Type B pancreatic cell (in vitro differentiated cells): ENCODE measurements at places on chromosomes 3 and 15.

- no peak overlapping the region for H3K4me3 ChIP-seq
- peak overlapping the region; percentile 77 for H3K27ac ChIP-seq
- no peaks in the 10 kb centered on the region for H3K4me1 ChIP-seq
- no peaks in the 10 kb centered on the region for H3K27me3 ChIP-seq
- no peaks in the 10 kb centered on the region for H3K36me3 ChIP-seq
Observed at GRCh38 chr3:122356402-122356801, 26.6 kb downstream of the MIX23 start.

DNA sequence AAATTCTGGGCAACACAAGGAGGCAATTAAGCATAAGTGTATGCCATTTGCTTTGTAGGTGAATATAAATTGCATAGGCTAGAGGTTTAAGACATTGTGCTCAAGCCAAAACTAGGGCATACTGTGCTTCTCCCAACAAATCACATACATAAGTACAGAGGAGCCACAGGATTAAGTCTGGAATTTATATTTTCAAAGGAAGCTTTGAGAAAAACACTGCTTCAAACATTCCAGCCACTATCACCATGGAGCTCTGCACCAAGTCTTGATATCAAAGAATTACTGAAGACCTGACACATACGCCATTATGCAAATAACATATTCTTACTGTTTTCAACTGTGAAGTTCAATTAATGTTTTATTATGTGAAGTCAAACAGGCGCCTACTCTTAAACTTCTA is 119.4 kb upstream of the NPHP3 start:
- DNase-seq, result no peak
- peaks cover 3% of the 10 kb centered on the region for H3K27me3 ChIP-seq
- H3K4me1 ChIP-seq, result no peaks in the 10 kb centered on the region
- H3K4me3 ChIP-seq, result no peak overlapping the region

GRCh38 chr3:28978092-28978491 is 302.8 kb upstream of the RBMS3 start:
- H3K4me3 ChIP-seq, result no peak overlapping the region
- H3K27me3 ChIP-seq, result no peaks in the 10 kb centered on the region
- no peaks in the 10 kb centered on the region for H3K4me1 ChIP-seq
- H3K27ac ChIP-seq, result no peak overlapping the region
- no peak for DNase-seq
- H3K36me3 ChIP-seq, result no peaks in the 10 kb centered on the region

DNA sequence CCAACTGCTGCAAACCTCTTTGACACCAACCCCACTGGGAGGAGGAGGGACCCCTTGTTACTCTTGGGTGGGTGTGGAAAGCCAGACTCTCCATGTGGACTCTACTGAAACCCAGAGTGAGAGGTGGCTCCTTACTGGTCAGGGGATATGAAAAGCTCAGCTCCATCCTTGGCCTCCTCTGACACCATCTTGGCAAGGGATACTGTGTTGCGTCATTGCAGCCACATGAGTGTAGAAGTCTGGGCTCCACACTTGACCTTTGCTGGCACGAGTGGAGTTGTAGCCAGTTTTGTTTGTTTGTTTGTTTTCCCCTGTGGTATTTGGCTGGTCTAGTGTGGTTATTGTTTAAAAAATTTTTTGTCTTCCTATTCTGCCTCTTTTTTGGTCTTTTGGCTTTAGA is 289.1 kb downstream of the GAP43 start:
- no peaks in the 10 kb centered on the region for H3K27me3 ChIP-seq
- no peak overlapping the region for H3K27ac ChIP-seq
- no peak overlapping the region for H3K4me3 ChIP-seq
- H3K4me1 ChIP-seq, result peaks cover 16% of the 10 kb centered on the region
- H3K36me3 ChIP-seq, result no peaks in the 10 kb centered on the region

GRCh38 chr15:87523516-87523915 is 733.0 kb downstream of the NTRK3 start:
- no peak overlapping the region for H3K27ac ChIP-seq
- no peak for DNase-seq
- H3K36me3 ChIP-seq, result no peaks in the 10 kb centered on the region

DNA sequence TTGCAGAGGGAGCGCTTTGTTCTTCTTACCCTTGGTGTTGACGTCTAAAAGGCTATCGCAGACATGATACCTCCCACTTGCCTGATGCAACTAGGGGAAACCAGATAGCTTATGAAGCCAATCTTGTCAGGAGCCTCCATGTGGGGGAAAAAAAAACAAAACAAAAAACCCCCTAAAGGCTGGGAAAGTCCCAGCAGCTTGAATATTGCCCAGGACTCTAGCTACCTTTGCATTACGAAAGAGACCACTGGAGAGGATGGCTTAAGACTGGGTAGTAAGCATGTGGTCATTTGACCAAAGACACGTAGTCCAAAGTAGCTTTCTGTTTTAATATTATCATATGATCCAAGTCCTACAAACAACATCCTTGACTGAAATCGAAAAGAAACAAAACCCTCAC is 120.7 kb upstream of the WNT5A start:
- no peak overlapping the region for H3K27ac ChIP-seq
- H3K27me3 ChIP-seq, result peaks cover 36% of the 10 kb centered on the region
- H3K4me1 ChIP-seq, result peaks cover 24% of the 10 kb centered on the region
- H3K4me3 ChIP-seq, result no peak overlapping the region
- peaks cover 3% of the 10 kb centered on the region for H3K36me3 ChIP-seq
- DNase-seq, result no peak

DNA sequence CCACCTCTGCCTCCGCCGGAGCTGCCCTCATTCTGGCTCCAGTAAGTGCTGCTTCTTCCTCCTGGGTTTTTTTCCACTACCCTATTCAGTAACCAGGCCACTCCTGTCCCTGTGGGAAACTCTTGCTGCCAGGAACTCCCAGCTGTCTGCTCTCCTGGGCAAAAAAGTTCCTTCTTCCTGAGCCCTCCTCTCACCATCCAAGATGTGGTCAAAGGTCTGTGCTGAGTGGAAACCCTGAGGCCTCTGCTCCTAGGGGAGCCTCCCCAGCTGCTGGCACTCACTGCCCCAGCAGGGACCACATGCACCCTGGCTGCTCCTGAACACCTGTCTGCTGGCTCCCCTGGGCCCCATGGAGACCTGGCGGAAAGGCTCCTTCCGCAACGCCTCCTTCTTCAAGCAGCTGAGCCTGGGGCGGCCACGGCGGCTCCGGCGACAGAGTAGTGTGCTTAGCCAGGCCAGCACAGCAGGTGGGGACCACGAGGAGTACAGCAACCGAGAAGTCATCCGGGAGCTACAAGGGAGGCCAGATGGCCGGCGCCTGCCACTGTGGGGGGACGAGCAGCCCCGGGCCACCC is 454 bp downstream of the C15orf62 start:
- no peaks in the 10 kb centered on the region for H3K36me3 ChIP-seq
- H3K4me1 ChIP-seq, result peaks cover 23% of the 10 kb centered on the region
- no peak overlapping the region for H3K4me3 ChIP-seq
- peak overlapping the region; percentile 91 for H3K27ac ChIP-seq
- peaks cover 2% of the 10 kb centered on the region for H3K27me3 ChIP-seq

DNA sequence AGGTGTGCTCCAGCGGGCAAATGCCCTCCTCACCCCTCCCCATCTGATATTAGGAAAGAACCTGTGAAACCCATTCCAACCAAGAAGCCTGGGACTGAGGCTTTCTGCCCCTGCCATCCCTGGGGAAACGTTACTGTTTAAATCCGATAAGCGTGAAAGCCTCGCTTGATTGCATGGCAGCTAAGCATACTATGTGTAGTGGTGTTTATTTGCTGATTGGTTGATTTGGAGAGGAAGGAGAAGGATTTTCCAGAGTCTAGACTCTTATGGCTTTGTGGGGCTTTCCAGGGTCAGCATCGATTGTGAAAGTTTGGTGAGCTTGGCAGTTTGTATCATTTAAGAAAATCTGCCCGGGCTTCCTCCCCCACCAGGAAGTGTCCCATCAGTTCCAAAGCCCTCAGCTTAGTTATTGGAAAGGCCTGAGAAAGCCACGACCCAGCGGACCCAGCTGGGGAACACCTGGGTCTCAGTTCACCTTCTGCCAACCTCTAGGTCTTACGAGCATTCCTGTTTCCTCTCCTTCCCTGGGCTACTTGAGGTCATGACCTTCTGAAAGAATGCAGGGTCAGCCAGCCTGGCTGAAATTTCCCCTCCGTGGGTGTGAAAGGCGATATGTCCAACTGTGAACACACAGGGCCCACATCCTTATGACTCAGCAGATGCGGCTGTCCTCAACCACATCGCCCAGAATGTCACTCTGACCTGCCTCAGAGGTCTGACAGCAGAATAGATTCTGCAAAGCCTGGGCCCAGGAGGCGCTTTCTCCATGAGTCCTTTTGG is 62.8 kb upstream of the HERC1 start:
- no peak overlapping the region for H3K4me3 ChIP-seq
- H3K4me1 ChIP-seq, result peaks cover 20% of the 10 kb centered on the region
- peaks cover 3% of the 10 kb centered on the region for H3K27me3 ChIP-seq
- H3K36me3 ChIP-seq, result no peaks in the 10 kb centered on the region
- H3K27ac ChIP-seq, result peak overlapping the region; percentile 50

- H3K4me3 ChIP-seq, result peak overlapping the region; percentile 63
- peak overlapping the region; percentile 74 for H3K27ac ChIP-seq
- peaks cover 26% of the 10 kb centered on the region for H3K36me3 ChIP-seq
- no peaks in the 10 kb centered on the region for H3K27me3 ChIP-seq
- peaks cover 45% of the 10 kb centered on the region for H3K4me1 ChIP-seq
Observed at GRCh38 chr3:124812291-124813265, 74.6 kb downstream of the ITGB5 start.

DNA sequence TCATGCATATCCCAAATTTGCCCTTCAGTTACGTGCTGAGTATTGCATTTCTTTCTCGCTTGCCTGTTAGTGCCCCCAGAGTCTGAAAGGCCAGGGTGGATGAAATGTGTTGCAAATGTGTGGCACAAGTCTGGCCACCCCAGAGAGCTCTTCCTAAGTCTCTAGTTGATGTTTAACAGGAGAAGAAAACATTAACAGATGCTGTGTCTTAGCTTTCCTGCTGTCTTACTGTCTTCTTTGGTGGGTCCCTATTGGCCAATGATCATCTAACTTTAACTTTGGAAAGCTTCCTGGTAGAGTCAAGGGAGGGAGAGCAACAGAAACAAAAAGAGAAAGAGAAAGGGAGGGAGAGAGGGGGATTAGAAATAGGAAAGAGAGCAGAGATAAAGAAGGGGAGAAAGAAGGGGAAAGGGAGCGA is 76.7 kb upstream of the P3H2 start:
- H3K27me3 ChIP-seq, result no peaks in the 10 kb centered on the region
- H3K27ac ChIP-seq, result no peak overlapping the region
- H3K36me3 ChIP-seq, result no peaks in the 10 kb centered on the region
- DNase-seq, result no peak
- peaks cover 15% of the 10 kb centered on the region for H3K4me1 ChIP-seq
- H3K4me3 ChIP-seq, result no peak overlapping the region

DNA sequence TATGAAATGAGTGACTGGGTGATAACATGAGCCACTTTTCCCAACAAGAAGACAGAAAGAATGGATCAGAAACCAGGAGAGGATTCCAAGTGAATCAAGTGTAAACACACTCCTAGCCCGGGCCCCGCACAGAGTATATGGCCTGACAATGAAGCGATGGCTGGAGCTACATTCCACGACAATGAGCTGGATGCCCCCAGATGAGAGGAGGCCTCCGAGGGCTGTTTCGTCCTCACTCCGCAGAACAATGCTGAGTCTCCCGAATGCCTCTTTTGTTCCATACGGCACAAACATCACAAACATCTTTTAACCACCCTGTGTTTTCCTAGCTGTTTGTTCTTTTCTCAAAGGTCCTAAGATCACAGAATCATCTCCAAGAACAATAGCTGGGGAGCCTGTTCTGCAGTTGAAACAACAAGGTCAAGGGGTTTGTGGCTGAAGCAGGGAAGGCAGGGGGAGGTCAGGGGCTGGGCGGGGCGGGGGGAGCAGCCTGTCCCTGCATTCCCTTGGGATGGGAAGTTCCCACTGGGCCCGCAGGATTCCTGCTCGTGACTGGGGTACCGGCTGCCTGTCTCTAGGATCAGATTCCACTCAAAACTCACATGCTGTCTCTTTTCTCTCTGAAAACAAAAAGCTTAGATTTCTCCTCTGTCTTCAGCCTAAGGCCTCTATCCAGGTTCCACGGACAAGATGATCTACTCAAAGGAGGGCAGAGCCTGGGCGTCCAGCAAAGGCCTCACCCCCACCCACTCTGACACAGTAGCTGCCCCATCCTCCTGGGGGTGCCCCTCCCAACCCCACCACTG is 151.3 kb downstream of the XXYLT1 start:
- no peaks in the 10 kb centered on the region for H3K27me3 ChIP-seq
- no peaks in the 10 kb centered on the region for H3K36me3 ChIP-seq
- peak overlapping the region; percentile 71 for H3K4me3 ChIP-seq
- H3K4me1 ChIP-seq, result peaks cover 41% of the 10 kb centered on the region
- H3K27ac ChIP-seq, result peak overlapping the region; percentile 81

DNA sequence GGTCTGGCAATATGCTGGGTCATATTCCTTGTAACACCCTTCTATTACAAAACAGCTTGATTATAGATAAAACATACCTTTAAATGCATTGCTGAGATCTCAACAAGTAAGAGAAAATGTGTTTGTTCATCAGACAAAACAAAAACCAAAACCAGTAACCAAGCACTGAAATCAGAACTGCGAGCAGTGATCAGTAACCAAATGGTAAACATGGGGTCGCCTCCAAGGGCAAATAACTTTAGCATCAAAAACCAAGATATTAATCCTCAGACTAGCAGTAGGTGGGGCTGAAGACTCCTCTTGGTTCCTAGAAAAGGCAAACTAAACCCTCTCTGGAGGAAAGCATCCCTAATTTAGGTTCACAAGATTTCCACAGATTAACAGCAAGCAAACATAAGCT is 6.6 kb upstream of the HESX1 start:
- no peak overlapping the region for H3K4me3 ChIP-seq
- H3K27me3 ChIP-seq, result no peaks in the 10 kb centered on the region
- no peaks in the 10 kb centered on the region for H3K4me1 ChIP-seq
- H3K27ac ChIP-seq, result no peak overlapping the region
- DNase-seq, result no peak

- H3K27me3 ChIP-seq, result no peaks in the 10 kb centered on the region
- H3K27ac ChIP-seq, result no peak overlapping the region
- H3K4me3 ChIP-seq, result no peak overlapping the region
- DNase-seq, result no peak
- no peaks in the 10 kb centered on the region for H3K36me3 ChIP-seq
Observed at GRCh38 chr3:65583188-65583587, 455.5 kb downstream of the MAGI1 start.

- no peak overlapping the region for H3K4me3 ChIP-seq
- H3K27me3 ChIP-seq, result no peaks in the 10 kb centered on the region
- no peaks in the 10 kb centered on the region for H3K36me3 ChIP-seq
- no peak for DNase-seq
- H3K27ac ChIP-seq, result no peak overlapping the region
Observed at GRCh38 chr3:117483839-117484238, 774.3 kb downstream of the TUSC7 start.

DNA sequence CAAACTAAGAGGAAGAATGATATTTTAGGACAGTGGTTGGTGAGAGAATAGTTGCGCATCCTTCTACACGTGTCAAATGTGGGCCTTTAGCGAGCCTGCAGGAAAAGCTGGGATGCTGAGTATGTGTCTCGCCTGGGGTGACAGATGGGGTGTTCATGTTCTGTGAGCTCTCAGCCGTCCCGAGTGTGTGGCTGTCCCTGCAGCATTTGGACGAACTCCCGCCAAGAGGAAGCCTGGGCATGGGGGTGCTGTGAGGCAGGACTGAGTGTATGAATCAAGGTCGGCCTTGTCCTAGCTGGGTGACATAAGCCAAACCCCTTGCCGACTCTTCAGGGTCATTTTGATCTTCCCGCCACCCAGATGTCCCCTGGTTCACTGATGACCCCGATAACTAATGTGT is 94.8 kb downstream of the CACNA1D start:
- peaks cover 5% of the 10 kb centered on the region for H3K4me1 ChIP-seq
- H3K4me3 ChIP-seq, result no peak overlapping the region
- no peak for DNase-seq
- H3K27ac ChIP-seq, result no peak overlapping the region
